Esophagus muscularis mucosa (tissue), 4 donors: ENCODE measurements at places on chromosomes 5 and 9.

DNA sequence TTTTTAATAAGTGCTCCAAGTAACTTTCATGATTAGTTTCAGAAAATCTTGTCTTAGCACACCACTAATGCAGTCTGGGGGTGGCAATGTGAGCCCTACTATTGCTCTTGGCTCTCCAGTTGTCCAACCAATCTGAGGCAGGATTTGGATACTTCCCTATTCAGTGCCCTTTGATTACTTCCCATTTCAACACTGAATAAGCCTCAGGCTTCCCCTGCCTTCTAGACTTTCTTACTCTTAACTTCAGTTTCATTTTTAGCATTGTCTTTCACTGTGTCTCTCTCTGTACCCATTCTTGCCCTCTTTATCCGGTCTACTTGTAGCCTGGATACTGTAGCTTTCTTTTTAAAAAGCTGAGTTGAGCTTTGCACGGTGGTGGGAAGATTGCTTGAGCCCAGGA, 186.1 kb downstream of the C9orf152 start:
- no peak for DNase-seq

DNA sequence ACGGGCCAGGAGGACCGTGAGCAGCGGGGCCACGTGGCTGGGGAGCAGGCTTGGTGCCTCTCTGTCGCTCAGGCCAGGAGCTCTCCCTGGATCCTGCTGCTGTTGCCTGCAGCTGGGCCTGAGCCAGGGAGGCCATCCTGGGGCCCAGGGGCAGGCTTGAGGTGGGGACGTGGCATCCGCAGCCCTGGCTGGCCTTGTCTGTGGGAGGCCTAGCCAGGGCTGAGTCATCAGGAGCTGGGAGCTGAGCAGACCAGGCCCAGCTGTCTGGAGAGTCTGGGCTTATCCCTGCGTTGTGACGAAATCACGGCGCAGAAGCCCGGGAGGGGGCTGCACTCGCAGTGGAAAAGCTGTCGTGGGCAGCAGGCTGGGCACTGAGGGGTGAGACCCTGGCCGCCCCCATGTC, 138.8 kb upstream of the COL5A1 start:
- no peak for DNase-seq

DNA sequence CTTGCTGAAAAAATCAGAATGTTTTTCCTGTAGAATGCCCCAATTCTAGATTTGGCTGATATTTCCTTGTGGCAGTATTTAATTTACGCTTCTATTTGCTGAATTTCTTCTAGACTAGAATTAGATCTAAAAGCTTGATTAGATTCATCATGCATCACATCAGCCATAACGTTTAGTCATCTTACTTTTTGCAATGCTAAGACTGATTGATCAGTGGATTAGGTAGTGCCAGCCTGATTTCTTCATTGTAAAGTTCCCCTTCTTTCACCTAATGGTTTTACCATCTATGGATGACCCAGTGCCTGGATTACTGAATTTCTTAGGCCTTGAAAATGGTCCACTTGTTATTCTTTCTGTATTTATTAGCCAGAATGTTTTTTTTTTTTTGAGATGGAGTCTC, 83.9 kb downstream of the PBX3 start:
- DNase-seq: no peak

- no peak for DNase-seq
These were observed 50.2 kb downstream of the RICTOR start for GRCh38 chr5:39024005-39024404.
